ENCODE measurements at places on chromosomes 16 and 17. TPM values are rescaled to one million over a fixed set of nuclear protein-coding genes. Genes with fewer than 3 reads are reported as not detected.

Gene ZACN
- total RNA-seq = not detected

DNA sequence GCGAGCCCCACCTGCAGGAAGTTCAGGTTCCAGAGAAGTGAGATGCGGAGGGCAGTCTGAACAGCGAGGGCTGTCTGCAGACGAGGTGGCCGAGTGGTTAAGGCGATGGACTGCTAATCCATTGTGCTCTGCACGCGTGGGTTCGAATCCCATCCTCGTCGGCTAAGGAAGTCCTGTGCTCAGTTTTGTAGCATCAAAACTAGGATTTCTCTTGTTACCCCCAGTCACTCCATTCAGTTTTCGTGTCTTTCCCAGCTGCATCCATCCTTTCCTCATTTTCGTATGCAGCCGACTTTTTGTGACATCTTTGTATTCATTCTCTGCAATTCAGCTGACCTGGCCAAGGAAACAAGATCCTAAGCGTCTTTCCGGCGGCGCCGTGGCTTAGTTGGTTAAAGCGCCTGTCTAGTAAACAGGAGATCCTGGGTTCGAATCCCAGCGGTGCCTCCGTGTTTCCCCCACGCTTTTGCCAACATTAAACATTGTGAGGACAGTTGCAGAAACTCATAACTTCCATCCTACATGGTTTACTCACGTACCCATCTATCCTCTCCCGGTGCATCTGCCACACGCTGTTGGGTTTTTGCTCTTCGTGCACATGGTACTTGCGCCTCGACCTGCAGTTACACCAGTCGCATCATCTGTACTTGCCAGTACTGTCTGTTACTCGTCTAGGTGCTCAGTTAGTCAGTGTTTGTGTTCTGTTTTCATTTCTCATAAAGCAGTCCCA is 3.0 kb downstream of the BORCS6 start:
- peak; percentile 94 for DNase-seq

- no peak for DNase-seq
Measured at GRCh38 chr16:55418586-55418985, 60.4 kb upstream of the MMP2 start.

- DNase-seq = no peak
Measured at GRCh38 chr17:48579760-48580554, 1.8 kb upstream of the HOXB4 start.

DNA sequence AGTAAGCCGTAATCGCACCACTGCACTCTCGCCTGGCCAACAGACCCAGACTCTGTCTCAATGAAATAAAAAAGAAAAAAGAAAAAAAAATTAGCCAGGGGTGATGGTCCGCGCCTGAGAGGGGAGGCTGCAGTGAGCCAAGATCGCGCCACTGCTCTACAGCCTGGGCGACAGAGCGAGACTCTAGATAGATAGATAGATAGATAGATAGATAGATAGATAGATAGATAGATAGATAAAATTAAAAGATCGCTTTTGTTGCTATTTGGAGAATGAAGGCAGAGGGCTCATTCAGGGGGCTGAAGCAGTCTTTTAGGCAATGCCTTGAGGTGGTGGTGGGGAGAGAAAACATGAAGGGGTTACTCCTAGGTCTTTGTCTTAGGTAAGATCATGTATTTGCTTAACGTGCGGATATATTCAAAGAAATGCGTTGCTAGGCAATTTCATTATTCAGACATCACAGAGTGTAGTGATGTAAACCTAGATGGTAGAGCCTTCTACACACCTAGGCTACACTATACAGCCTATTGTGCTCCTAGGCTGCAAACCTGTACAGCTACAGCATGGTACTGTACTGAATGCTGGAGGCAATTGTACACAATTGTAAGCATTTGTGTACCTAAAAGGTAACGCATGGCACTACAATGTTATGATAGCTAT is 4.3 kb upstream of the HES7 start:
- DNase-seq = no peak

- peak; percentile 85 for DNase-seq
Measured at GRCh38 chr17:44599298-44600175, 42.3 kb downstream of the FZD2 start.

Gene SLC35G6
- not detected for total RNA-seq

Gene GNAO1
- 1.6 TPM for total RNA-seq

GRCh38 chr16:54389836-54390494 is 103.4 kb upstream of the IRX3 start:
- no peak for DNase-seq

- no peak for DNase-seq
Measured at GRCh38 chr16:10624527-10624926, 44.1 kb upstream of the EMP2 start.

DNA sequence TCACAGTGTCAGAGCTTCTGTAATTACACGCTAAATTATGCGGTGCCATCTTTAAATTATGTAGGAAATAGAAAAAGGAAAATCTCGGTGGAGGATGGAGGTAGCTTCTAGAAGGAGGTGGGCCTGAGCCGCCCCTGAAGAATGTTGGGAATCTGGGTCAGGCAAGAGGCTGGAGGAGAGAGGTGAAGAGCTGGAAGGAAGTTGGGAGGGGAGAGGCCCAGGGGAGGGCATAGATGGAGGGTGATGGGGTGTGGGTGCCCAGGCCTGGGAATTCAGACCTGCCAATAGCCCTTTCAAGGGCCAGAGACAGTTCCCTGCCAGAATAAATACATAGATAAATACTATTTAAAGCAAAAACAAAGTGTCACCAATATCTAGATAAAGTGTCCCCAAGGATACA is 415.0 kb upstream of the HSBP1 start:
- no peak for DNase-seq

GRCh38 chr17:45382226-45382625 is 50.4 kb downstream of the ARHGAP27 start:
- no peak for DNase-seq

GRCh38 chr17:67157732-67158639 is 87.0 kb downstream of the HELZ start:
- DNase-seq = no peak

Gene KRT27
- not detected for total RNA-seq
